Stimulated activated CD4-positive, alpha-beta T cell treated with anti-CD3 and anti-CD28 coated beads, Interleukin-1b, Interleukin-23, amount 100 ng/mL, for 48 hours (primary cell): ENCODE measurements at places on chromosomes 2 and 18.

- no peak for DNase-seq
Observed at GRCh38 chr2:69549421-69549820, 94.1 kb downstream of the AAK1 start.

DNA sequence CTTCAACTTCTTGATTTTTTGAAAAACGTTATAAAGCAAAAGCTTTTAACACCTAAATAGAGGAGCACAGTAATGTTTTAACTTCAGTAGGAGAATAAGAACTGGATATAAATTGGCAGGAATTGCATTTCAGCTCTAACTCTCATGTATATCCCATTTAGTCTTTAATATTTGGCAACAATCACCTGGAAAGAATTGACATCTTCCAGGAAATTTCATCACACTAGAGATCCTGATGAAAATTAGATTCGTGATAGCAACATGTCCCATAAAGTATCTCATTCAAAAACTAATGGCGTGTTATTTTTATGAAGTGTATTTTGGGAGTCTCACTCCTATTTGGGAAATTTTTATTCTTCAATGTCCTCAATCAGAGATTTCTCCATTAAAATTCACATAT is 131.1 kb upstream of the DNAJC10 start:
- DNase-seq: no peak

DNA sequence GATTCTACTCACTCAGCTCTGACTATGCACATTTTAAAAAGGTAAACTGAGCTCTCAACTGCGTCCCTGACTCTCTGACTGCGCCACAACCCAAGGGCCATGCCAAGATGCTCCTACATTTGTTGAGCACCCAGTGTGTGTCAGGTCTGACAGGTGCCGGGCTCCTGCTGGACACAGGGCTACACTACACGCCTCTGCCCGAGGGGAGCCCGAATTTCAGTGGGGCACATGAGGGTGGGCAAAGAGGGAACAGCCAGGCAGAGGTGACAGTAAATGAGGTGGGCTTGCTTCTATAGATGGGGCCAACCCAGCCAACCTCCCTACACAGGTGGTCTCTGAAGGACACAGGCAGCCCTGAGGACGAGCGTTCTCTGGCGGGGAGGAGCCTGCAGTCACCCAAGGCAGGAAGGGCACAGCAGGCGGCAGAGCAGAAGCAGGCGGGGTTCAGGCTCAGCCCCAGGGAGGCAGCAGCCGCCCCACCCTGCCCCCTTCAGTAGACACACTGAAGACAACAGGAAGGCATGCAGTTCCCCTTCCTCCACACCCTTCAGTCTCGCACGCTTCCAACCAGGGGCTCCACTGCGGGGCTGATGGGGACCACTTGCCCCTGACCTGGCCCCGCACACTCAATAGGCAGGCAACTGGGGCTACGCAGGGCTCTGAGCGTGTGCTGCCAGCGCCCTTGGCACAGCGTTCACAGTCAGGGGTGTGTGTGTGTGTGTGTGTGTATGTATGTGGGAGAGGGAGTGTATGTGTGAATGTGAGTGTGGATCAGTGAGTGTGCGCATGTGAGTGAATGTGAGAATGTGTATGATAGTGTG is 98.4 kb downstream of the UXS1 start:
- peak; percentile 72 for DNase-seq

GRCh38 chr2:40148334-40148733 is 303.6 kb downstream of the SLC8A1 start:
- no peak for DNase-seq

DNA sequence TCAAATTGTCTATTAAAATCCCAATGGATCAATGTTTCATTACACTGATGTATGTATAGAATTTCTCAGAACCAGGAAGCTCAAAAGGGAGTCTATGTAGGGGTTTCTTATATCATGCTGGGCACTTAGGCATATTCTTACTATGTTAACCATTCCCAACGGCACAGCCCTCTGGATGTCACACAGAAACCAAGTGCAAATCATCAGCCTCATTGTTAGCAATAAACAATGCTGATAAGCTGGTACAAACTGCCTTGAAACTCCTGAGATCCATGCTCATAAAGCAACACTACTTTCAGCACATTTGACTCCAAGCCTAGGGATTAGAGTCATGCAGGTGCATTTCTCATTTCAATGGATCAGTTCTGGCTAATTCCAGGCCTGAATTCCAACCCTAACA is 730.2 kb upstream of the SLC39A10 start:
- DNase-seq: no peak

- DNase-seq: no peak
Observed at GRCh38 chr2:54977149-54977548, 73.1 kb downstream of the RTN4 start.

- DNase-seq: no peak
Observed at GRCh38 chr18:74097803-74098202, 49.8 kb downstream of the FBXO15 start.

DNA sequence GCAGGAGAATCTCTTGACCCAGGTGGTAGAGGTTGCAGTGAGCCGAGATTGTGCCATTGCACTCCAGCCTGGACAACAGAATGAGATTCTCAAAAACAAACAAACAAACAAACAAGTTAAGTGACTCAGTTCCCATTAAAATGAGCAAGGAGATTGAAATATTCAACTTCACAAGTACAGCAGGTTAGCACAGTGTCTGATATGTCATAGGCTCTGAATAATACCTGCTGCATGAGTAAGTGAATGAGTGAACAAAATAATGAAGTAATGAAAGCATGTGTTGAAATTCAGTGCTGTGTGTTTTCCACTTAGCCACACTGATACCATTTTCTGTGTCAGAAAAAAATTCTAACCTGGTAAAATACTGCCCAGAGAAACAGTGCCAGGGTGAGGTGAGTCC is 41.9 kb upstream of the SETBP1 start:
- no peak for DNase-seq

DNA sequence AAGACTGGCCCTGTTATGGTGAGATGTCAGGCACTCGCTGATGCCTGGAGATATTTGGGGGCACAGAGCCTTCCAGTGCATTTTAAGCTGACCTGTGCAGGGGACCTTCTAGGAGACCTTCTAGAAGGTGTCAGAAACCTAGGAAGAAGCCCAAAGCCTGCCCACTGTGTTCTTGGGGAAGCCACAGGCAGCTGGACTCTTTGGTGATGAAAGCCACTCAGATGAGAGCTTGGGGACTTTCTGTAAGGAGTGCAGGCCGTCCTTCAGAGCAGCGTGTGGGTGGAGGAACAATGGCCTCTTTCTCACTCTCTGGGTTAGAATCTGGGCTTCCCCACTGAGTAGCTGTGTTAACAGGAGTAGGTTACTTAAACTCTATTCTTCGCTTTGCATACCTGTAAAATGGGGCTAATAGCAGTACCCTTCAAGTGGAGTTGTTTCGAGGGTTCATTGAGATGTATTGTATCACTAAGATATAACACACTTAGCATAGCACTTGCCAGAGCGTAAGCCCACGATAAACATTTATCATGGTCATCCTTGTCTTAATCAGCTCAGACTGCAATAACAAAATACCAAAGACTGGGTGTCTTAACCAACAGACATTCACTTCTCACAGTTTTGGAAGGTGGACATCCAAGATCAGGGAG is 322.3 kb upstream of the EPAS1 start:
- no peak for DNase-seq

DNA sequence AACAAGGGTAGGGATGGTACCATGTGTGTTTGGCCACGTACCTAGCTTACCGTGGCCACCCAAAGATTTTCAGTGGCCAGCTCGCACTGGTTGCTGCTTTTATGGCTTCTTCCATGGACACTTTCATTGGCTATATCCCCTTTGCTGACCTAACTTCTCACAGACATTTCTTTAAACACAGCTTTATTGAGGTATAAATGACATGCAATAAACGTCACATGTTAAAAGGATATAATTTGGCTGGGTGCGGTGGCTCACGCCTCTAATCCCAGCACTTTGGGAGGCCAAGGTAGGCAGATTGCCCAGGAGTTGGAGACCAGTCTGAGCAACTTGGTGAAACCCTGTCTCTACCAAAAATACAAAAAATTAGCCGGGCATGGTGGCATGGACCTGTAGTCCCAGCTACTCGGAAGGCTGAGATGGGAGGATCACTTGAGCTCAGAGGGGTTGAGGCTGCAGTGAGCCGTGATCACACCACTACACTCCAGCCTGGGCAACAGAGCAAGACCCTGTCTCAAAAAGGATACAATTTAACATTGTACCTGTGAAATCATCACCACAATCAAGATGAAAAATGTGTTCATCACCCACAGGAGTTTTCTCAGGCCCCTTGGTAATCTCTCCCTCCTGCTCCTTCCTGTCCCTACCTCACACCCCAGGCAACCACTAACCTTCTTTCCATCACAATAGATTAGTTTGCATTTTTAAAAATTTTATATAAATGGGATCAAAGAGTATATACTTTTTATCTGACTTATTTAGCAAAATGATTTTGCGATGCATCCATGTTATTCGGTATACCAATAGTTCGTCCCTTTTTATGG is 127.8 kb upstream of the PPP1CB start:
- DNase-seq: no peak

GRCh38 chr2:53793261-53793660 is 6.4 kb downstream of the ERLEC1 start:
- no peak for DNase-seq

DNA sequence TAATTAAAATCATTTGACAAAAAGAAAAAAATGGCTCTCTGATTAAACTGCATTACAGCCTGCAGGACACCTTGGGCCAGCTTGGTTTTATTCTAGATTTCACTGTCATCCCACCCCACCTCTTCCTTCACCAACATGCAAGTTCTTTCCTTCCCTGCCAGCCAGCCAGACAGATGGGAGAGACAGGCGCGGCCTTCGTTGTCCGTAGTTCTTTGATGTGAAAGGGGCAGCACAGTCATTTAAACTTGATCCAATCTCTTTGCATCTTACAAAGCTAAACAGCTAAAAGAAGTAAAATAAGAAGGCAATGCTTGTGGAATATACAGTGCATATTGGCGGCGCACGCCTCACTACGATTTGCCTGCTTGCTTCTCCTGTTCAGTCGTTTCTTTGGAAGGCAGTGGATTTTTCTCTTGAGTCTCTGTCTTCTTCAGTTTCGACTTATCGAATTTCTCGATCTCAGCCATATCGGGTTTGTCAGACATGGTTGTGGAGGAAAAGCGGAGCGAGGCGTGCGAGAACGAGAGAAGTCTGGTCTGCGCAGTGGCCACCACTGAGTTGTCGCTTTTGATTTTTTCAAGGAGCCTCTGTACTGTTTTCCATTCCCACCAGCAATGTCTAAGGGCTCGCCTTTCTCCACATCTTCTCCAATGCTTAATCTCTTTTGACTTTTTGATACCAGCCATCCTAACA is 22.4 kb downstream of the COLEC11 start:
- no peak for DNase-seq

GRCh38 chr2:26574066-26574899 is 66.9 kb downstream of the CIB4 start:
- DNase-seq: no peak

GRCh38 chr18:58511306-58511705 is 117.6 kb downstream of the ALPK2 start:
- no peak for DNase-seq

- no peak for DNase-seq
Observed at GRCh38 chr2:195009202-195009601, 647.8 kb upstream of the SLC39A10 start.

GRCh38 chr2:63853527-63854310 is 12.0 kb downstream of the UGP2 start:
- DNase-seq: no peak

DNA sequence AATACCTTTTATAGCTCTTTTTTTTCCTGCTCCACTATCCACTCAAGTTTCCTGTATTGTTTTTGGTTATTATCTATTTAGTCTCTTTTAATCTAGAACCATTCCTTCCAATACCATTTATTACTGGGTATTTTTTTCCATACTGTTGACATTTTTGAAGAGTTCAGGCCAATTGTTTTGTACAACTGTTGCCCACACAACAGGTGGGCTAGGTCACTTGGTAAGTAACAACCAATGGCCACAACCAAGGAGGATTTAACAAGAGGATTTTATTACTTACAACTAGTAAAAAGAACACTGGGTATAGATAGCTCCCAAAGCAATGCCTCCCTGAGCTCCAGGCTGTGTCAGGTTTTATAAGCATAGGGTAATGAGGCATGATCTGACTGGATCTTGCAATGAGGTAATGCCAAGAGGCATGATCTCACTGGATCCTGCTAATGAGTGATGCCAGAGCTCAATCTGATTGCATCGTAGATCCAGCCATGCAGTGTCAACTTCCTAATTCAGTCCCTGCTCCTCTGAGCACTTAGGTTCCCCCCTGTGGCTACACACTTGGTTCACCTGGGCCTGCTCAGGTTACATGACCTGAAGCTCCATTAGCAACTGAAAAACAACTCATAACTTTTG is 7.1 kb upstream of the CEP68 start:
- no peak for DNase-seq
